Aortic smooth muscle cell (primary cell): ENCODE measurements at places on chromosomes 2 and 18. TPM values are rescaled to one million over a fixed set of nuclear protein-coding genes. Genes with fewer than 3 reads are reported as not detected.

HS1BP3 gene
- total RNA-seq = 23.9 and 29.9 TPM in 2 replicates

PDE11A gene
- under 0.01 and 0.13 TPM in 2 replicates for total RNA-seq

ZSWIM2 gene
- total RNA-seq = not detected in 2 replicates

PROKR1 gene
- under 0.01 TPM in 1 of 2 replicates, not detected in the other for total RNA-seq

POTEJ gene
- total RNA-seq = not detected in 2 replicates

GRHL1 gene
- 0.19 and 0.26 TPM in 2 replicates for total RNA-seq

LYPD6 gene
- 0.06 and 0.13 TPM in 2 replicates for total RNA-seq

SERPINB12 gene
- total RNA-seq = not detected in 2 replicates

VWC2L gene
- under 0.01 TPM in 1 of 2 replicates, not detected in the other for total RNA-seq

GCG gene
- total RNA-seq = not detected in 2 replicates

CXCR1 gene
- total RNA-seq = not detected in 2 replicates

SMAD7 gene
- 31.3 and 34.1 TPM in 2 replicates for total RNA-seq

CFAP65 gene
- total RNA-seq = not detected in 2 replicates

NTSR2 gene
- not detected in 2 replicates for total RNA-seq

ASAP2 gene
- 83.4 and 86.1 TPM in 2 replicates for total RNA-seq

CUL3 gene
- total RNA-seq = 62.4 and 72.5 TPM in 2 replicates

SP100 gene
- total RNA-seq = 153 and 155 TPM in 2 replicates

SELENOI gene
- total RNA-seq = 10.8 and 14.8 TPM in 2 replicates

UGT1A6 gene
- not detected in 2 replicates for total RNA-seq

EML6 gene
- total RNA-seq = 0.87 and 2.9 TPM in 2 replicates

IDH1 gene
- 146 and 218 TPM in 2 replicates for total RNA-seq

GDF7 gene
- total RNA-seq = 1.3 and 6.2 TPM in 2 replicates

POTEI gene
- total RNA-seq = not detected in 2 replicates

NT5C1B gene
- total RNA-seq = not detected in 2 replicates

CD28 gene
- total RNA-seq = under 0.01 TPM in 1 of 2 replicates, not detected in the other

ABCG5 gene
- total RNA-seq = under 0.01 TPM in 1 of 2 replicates, not detected in the other

COPS9 gene
- total RNA-seq = 79.5 and 130 TPM in 2 replicates

MAP2 gene
- 7.1 and 23.7 TPM in 2 replicates for total RNA-seq

DHRS9 gene
- not detected in 2 replicates for total RNA-seq

IER3IP1 gene
- 26.4 and 39.2 TPM in 2 replicates for total RNA-seq

SPEG gene
- total RNA-seq = 11.1 and 25.1 TPM in 2 replicates

ZBTB14 gene
- 9.6 and 9.8 TPM in 2 replicates for total RNA-seq

MYOM1 gene
- 1.9 and 2.4 TPM in 2 replicates for total RNA-seq

CASP10 gene
- 7.6 and 8.7 TPM in 2 replicates for total RNA-seq

SLC9A2 gene
- total RNA-seq = not detected in 2 replicates

FZD7 gene
- total RNA-seq = 3.3 and 7.4 TPM in 2 replicates

G6PC2 gene
- total RNA-seq = not detected in 2 replicates

DYNAP gene
- not detected in 2 replicates for total RNA-seq

UGT1A3 gene
- total RNA-seq = not detected in 2 replicates

SH3RF3 gene
- total RNA-seq = 4.9 and 6.3 TPM in 2 replicates

ASB18 gene
- total RNA-seq = not detected in 2 replicates

CHST9 gene
- total RNA-seq = not detected in 2 replicates

CNTNAP5 gene
- not detected in 2 replicates for total RNA-seq

GAL3ST2 gene
- total RNA-seq = not detected in 2 replicates

CPO gene
- total RNA-seq = 0.12 and 0.13 TPM in 2 replicates

TDRD15 gene
- total RNA-seq = not detected in 2 replicates

ABCG8 gene
- not detected in 2 replicates for total RNA-seq

NPHP1 gene
- total RNA-seq = 6.9 and 9.0 TPM in 2 replicates

FTCDNL1 gene
- 0.37 and 0.53 TPM in 2 replicates for total RNA-seq

COLEC11 gene
- total RNA-seq = 0.31 and 0.92 TPM in 2 replicates
